ENCODE measurements at places on chromosomes 1 and 21.

DNA sequence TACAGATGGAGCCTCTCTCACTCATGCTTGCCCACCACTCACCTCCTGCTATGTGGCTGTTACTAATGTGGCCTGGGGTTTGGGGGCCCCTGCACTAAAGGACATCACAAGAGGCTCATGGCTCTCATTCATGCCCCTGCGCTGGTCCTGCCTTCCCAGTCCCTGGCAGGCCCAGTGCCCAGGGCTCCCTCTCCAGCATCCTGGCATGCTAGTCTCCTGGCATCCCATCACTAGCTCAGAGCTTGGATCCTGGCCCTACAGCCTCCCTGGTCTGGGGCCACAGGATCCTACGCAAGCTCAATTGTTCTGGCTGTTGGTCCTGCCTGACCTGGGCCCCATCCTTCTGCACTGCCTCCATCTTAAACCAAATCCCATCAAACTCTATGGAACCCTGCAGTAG lies 685.4 kb downstream of the PTPRU start:
- DNase-seq = no peak

DNA sequence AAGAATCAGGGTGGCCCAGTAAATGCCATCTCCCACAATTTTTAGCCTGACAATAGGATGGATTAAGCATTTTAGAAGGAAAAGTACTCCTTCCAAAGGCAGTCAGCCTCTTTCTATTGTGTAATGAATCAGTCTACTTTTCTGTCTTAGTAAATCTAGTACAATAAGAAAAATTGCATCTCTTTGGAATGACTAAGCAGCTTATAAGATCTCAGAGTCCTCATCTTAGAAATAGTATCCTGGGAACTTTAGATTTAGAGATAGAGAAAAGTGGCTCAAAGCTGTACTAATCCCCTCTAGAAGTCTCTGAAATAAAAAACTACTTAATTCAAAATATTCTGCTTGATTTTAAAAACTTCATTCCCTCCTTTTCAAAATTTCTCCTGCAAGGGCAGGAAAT lies 81.4 kb downstream of the SLC44A5 start:
- DNase-seq = no peak

DNA sequence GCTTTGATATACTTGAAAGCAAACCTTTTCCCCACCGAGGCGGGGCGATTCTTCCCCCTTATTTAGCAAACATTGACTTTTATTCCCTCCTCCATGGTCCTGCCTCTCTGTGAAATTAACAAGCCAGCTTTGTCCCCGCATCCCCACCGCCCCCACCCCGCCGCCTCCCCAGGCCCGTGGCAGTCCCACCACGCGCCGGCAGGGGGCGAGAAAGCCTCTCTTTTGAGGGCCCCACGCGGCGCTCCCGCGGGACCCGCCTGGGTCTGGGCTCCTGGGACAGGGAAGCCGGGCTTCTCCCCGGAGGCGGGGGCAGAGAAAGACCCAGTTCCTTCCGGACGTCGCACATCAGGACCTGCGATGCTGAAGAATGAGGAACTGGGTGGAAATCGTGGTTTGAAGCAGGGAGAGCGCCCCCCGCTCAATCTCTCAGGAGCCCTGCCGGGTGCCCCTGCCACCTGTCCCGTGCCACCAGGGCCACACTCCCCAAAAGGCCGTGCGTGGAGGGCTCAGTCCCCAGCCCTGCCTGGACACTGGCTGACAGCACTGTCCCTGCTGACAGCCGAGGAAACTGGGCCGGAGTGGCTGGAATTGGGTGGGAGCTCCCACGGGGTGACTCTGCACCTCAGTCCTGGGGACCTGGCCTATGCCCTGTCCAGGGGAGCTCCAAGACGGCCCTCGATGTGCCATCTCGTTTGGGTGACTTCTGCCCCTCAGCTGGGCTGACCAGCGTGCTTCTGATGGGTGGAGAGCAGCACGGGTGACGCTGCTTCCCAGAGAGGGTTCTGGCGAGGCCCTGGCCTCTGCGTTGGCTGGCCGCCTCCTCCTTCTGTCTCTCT lies 8.6 kb upstream of the ACTRT2 start:
- DNase-seq = peak; percentile 59

- no peak for DNase-seq
Measured at GRCh38 chr1:41823471-41823870, 95.3 kb downstream of the HIVEP3 start.

GRCh38 chr1:66535061-66535460 lies 1.1 kb downstream of the SGIP1 start:
- no peak for DNase-seq

- DNase-seq = no peak
Measured at GRCh38 chr1:174333437-174333836, 114.3 kb upstream of the GPR52 start.

- no peak for DNase-seq
Measured at GRCh38 chr21:45409466-45410150, 4.6 kb downstream of the COL18A1 start.

DNA sequence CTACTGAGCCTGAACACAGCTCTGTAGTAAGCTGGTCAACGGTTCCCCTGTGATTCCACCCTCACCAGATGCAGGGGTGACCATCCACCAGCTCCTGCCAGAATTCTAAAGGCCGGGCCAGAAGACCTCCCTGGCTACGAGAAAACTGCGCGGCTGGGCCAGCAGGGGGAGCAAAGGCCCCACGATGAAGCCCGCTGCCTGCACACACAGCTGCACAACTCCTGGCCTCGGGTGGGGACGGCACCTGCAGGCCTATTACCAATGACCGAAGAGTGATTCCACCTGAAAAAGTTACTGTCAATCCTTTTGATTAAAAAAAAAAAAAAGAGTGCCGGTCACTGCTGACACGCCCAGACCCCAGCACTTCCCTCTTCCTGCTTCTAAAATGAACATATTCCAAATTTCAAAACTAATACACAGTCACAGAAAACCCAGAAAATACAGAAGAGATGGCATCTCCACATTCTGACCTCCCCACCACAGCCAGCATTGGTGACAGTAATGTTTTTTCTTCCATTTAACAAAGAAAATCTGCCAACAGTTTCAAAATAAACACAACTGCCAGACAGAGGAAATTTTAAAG lies 49.8 kb upstream of the RIPK4 start:
- DNase-seq = peak; percentile 61

- DNase-seq = peak; percentile 60
Measured at GRCh38 chr1:52055066-52055865, at the start of gene TXNDC12. TXNDC12 (minus strand) TSS chr1:52055191; CDS start chr1:52055096, 95 bp downstream.

DNA sequence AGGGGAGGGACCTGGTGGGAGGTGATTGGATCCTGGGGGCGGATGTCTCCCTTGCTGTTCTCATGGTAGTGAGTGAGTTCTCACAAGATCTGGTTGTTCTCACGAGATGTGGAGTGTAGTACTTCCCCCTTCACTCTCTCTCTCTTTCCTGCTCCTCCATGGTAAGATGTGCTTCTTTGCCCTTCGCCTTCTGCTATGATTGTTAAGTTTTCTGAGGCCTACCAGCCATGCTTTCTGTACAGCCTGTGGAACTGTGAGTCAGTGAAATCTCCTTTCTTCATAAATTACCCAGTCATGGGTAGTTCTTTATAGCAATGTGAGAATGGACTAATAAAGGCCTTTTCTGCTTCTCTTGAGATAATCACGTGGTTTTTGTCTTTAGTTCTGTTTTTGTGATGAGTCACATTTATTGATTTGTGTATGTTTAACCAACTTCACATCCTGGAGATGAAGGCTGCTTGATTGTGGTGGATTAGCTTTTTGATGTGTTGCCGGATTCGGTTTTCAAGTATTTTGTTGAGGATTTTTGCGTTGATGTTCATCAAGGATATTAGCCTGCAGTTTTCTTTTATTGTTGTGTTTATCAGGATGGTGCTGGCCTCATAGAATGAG lies 45.5 kb downstream of the RABGAP1L start:
- no peak for DNase-seq

- DNase-seq = no peak
Measured at GRCh38 chr21:24197132-24197643, 1410.1 kb downstream of the MRPL39 start.

GRCh38 chr1:94646786-94647555 lies 105.4 kb upstream of the F3 start:
- no peak for DNase-seq

DNA sequence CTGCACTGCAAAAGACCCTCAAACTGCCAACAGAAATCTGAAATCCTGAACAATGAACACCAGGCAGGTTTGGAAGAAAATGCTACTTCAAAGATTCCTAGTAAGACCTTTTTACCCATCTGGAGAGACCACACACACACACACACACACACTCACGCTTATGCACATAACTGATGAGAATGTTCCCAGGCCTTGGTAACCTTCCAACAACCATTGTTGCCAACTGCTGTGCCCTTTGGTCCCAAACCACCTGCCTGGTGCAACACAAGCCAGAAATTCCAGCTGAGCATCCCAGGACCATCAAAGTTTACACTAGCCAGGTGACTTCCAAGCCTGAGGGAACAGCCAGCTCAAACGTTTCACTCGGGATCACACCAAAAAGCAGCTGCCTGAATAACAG lies 56.9 kb downstream of the SEC16B start:
- no peak for DNase-seq

DNA sequence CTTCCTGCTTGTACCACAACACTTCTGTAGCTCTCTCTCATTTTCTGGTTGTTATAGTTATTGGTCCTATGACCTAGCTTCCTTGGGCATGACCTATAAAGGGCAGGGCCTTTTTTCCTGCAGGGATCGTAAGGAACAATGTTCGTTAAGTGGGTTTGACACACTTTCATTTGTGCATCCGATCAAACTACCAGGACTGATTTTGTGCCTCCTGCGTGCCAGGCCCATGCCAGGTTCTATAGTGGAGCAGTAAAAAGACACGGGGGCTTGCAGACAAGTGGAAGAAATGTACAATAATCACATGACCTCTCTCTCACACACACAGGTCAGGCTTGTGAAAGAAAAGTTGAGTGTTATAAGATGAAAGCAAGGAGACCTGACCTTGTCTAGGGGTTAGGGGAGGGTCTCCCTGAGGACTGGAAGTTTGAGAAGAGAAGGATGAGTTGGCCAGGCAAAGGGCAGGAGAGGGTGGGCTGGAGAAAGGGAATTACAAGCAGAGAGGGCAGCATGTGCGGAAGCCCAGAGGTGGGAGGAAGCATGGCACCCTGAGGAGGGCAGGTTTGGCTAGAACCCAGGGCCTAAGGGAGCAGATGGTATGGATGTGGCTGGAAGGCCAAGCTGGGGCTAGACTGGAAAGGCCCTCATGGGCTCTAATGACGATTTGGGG lies 145.4 kb downstream of the GRIK3 start:
- no peak for DNase-seq

GRCh38 chr1:60665311-60665710 lies 417.1 kb upstream of the NFIA start:
- no peak for DNase-seq

- no peak for DNase-seq
Measured at GRCh38 chr1:94463765-94464330, 45.7 kb downstream of the ABCD3 start.

GRCh38 chr1:204302769-204303168 lies 57.0 kb downstream of the PLEKHA6 start:
- DNase-seq = no peak

- DNase-seq = peak; percentile 76
Measured at GRCh38 chr1:234768569-234769283, 158.7 kb upstream of the IRF2BP2 start.

- no peak for DNase-seq
Measured at GRCh38 chr1:56258371-56258770, 321.0 kb downstream of the PLPP3 start.

DNA sequence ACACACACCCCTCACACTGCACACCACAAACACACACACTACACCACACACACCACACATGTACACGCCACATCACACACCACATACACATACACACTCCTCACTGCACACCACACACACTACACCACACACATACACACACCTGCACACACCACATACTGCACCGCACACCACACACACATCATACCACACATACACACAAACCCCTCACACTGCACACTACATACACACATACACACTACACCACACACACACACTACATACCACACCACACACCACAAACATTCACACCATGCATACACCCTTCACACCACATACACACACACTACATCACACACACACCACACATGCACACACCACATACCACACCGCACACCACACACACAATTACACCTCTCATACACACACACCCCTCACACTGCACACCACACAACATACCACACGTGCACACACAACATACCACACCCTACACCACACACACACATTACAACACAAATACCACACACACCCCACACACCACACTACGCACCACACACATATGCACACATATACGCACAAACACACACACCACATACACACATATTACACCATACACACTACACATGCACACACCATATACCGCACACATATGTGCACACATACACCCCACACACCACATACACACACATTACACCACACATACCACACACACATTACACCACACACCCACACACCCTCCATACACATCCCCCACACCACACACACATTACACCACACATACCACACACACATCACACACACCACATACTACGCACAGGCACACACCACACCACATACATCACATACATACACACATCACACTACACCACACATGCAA lies 29.6 kb downstream of the RAB7B start:
- no peak for DNase-seq

- DNase-seq = no peak
Measured at GRCh38 chr1:230509281-230509977, 83.3 kb upstream of the PGBD5 start.

GRCh38 chr1:232302376-232303221 lies 327.3 kb downstream of the SIPA1L2 start:
- no peak for DNase-seq

DNA sequence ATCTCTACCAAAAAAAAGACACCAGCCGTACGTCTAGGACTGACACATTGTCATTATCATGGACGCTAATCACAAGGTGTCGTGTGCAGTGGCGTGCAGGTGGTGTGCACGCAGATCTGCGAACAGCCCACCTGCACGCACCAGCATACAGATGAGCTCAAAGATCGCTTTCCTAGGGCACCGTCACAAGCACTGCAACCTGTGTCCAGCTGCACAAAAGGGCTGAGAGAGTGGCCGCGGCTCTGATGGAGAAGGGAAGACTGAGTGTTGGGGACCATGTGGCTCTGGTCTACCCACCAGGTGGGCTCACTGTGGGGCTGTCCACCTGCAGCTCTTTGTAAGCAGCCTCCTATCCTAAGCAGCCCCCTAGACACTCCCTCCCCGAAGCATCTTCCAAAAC lies 50.9 kb downstream of the S100B start:
- DNase-seq = no peak

- no peak for DNase-seq
Measured at GRCh38 chr1:100304227-100304626, 38.2 kb downstream of the RTCA start.

DNA sequence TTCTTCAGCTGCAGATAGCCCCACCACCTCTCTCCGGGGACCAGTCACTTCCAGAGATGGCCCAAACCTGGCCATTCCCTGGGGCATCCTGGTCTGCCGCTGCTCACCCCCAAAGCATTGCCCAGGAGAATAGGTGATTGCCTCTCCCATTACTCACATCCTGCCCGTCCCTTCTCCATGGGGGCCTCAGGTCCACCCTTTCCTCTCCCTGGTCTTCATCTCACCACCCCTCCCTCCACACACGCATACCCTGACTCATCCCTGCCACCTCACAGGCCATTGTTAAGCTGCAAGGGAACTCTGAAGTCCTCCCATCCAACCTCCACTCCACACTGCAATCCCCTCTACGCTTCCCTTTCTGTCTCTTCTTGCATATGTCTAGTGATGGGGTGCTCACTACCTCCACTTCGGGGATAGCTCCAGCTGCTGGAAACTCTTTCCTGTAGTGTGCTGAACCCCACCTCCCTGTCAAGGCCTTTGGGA lies at the start of gene PLEKHG5:
Gene PLEKHG5 (minus strand): TSS at position 188 of the 483 bp plus-strand sequence. CDS start 14,096 bp downstream, outside the sequence.
- DNase-seq = no peak

Data from activated CD8-positive, alpha-beta memory T cell treated with anti-CD3 and anti-CD28 coated beads, Interleukin-2, amount 50 U/mL, for 4 hours (primary cell).